ENCODE measurements at places on chromosomes 13 and 19.

- no peak for DNase-seq
Observed at GRCh38 chr19:30375553-30376031, 3.4 kb downstream of the ZNF536 start.

DNA sequence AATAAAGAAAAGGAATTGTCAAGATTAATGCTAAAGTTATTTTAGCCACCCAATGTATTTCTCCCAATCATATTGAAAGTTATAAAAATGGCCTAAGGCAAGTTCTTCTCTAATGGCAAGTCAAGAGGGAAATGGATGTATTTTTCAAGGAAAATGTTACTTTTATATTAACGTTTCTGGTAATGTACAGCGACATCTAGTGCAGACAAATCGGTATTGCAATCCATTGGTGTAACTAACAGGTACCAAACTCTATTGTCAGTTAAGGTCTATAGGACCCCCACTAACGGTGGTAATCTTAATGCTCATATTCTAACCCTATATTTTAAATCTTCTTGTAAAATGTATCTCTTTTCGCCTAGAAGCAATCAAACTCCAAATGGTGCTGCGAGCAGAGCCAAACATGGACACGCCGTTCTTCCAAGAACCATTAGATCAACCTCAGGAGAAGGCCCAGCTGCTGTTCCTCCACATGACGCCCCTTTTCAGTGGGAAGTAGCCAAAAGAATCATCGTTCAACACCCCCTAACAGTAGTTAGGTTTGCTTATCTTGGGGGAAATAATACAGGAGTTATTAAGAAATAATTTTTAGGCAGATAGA is 98.5 kb upstream of the PABPC3 start:
- DNase-seq = no peak

- no peak for DNase-seq
Observed at GRCh38 chr19:18060472-18060871, 26.3 kb downstream of the IL12RB1 start.

DNA sequence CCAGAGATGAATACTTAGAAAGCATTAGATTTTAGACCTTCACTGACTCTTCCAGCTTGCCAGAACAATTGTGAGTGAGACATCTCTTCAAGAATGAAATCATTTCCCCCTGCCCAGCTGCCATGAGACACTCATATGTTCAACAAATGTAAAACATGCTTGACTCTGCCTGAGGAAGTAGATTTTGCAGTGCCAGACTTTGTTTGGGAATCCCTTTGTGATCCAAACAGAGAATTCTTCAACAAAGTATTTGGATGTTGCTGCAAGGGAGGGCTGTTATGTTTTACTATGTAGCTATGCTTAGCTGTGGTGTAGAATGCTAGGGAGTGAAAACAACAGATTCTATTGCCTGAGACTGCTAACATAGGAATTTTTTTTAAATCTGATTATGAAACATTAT is 416.4 kb downstream of the DCT start:
- no peak for DNase-seq

GRCh38 chr19:13621413-13621812 is 115.1 kb upstream of the CACNA1A start:
- DNase-seq = no peak

GRCh38 chr19:41870401-41870873 is 6.6 kb upstream of the CD79A start:
- no peak for DNase-seq

Measured in CD4-positive, alpha-beta T cell treated with Interleukin-15 for 1 hour (primary cell).